Right renal pelvis (tissue), 4 donors: ENCODE measurements at places on chromosomes 4 and X. TPM values are rescaled to one million over a fixed set of nuclear protein-coding genes. Genes with fewer than 3 reads are reported as not detected.

The LONRF3 gene
- polyA plus RNA-seq = 0.91 TPM

The ESX1 gene
- not detected for polyA plus RNA-seq

The BMP3 gene
- polyA plus RNA-seq = 15.9 TPM

The GRPR gene
- polyA plus RNA-seq = 0.40 TPM

The NPFFR2 gene
- 0.80 TPM for polyA plus RNA-seq

The SLC25A4 gene
- 48.8 TPM for polyA plus RNA-seq

The ATP2B3 gene
- 0.36 TPM for polyA plus RNA-seq

The NLGN3 gene
- polyA plus RNA-seq = 4.3 TPM

The PNMA6F gene
- polyA plus RNA-seq = 0.06 TPM

The CDX4 gene
- not detected for polyA plus RNA-seq
